Femur (tissue), 1 donor: ENCODE measurements at places on chromosomes 1 and 21.

DNA sequence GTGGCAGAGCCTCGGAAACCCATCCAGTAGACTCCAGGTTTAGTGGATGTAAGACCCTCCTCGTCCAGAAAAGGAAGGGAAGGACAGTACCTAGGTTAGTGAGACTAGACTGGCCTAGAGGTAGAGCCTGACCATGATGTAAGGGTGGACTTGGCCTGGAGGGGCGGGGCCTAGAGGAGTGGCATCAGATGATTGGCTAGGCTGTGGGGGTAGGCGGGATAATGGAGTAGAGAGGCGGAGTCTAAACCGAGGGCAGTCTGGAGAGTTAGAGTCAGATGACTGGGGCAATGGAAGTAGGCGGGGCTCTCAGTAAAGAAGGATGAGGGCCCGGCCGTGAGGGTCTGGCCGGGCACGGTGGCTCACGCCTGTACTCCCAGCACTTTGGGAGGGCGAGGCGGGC, 70.1 kb downstream of the EPHB2 start:
- DNase-seq: no peak

DNA sequence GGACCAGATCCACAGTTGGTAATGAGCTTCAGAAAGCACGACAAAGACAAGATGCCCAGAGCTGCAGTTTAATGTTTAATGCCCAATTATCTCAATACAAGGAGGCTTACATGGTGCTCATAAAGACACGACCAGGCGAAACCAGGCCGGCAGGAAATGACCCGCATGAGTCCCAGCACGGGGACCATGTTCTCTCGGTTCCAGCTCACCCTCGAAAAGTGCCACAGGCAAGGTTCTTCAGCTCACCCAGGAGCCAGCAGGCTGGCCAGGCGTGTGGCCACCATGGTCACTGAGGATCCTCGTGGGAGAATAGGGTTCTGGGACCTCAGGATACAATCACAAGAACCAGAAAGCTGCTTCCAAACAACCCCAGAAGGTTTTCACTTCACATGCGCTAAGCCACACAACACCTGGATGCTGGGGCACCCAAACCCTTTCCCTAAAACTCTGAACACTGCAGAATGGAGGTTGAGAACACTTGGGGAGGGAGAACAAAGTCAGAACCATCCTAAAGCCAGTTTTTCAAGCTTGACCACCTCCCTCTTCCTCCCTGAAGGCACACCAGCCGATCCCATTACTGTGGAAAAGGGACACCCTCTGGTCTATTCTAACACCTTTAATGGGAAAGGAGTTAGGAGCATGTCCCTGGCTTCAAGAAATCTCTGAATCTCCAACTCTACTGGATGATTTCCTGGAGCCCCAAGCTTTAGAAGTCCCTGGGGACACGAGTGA, 22.6 kb upstream of the ASAP3 start:
- no peak for DNase-seq

GRCh38 chr1:31182352-31182751, 57.3 kb downstream of the NKAIN1 start:
- peak; percentile 92 for DNase-seq

DNA sequence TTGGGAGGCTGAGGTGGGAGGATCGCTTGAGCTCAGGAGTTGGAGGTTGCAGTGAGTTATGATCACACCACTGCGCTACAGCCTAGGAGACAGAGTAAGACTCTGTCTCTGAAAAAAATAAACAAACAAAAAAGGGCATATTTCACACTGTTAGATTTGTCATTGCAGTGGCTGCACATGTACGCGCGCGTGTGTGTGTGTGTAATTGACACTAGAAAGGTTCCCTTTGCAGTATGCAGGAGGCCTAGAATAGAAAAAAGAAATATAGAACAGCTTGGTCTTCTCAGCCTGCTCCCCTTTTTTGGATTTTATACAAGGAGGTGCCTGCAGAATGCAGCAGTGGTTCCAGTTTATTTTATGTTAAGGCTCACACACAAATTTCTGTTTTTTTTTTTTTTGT, 8.6 kb downstream of the MACO1 start:
- no peak for DNase-seq

DNA sequence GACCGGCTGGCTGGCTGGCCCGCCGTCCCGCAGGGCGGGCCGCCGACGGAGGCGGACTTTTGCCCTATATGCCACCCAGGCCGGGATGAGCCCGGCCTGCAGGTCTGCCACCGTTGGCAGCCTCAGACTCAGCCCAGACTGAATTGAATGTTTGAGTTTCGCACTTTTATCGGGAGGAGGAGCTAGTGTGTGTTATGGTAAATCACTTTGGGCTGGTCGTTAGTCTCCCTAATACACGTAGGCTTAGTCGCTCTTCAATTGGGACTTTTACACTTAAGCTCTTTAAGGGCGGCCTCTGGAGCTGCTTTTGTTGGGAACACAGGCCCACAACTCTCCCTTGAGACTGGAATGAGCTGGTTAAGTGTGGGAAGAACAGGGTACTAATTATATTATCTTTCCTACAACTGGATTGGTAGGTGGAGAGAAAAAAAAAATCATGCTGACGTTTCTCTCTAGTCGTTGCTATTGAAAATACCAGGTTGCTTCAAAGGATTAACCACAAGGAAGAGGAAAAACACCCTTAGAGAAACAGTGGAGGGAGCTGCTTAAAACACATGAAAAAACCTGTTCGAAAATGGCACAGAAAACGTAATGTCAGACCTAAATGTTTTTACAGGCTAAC, 1.4 kb upstream of the IRF2BP2 start:
- DNase-seq: no peak

DNA sequence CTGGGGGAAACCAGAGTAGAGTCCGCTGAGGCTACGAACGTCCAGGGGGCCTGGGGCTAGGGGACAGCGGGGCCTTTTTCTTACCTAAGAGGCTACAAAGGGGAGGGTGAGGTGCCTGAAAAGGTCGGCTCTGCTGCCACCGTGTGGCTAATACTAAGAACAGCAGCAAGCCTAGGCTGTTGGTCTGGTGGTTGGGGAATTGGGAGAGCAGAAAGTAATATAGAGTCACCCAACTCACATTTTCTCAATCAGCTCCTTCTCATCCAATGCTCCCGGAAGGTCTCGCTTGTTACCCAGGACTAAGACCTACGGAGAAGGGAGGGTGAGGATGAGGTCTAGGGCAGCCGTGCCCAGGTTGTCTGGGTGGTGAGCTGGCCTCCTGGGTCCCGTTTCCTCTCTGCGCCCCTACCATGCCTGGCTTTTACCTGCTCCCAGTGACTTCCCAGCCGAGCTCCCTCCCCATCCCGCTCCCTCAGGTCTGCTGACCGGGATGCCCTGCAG, 9.3 kb downstream of the ARL8A start:
- DNase-seq: no peak

DNA sequence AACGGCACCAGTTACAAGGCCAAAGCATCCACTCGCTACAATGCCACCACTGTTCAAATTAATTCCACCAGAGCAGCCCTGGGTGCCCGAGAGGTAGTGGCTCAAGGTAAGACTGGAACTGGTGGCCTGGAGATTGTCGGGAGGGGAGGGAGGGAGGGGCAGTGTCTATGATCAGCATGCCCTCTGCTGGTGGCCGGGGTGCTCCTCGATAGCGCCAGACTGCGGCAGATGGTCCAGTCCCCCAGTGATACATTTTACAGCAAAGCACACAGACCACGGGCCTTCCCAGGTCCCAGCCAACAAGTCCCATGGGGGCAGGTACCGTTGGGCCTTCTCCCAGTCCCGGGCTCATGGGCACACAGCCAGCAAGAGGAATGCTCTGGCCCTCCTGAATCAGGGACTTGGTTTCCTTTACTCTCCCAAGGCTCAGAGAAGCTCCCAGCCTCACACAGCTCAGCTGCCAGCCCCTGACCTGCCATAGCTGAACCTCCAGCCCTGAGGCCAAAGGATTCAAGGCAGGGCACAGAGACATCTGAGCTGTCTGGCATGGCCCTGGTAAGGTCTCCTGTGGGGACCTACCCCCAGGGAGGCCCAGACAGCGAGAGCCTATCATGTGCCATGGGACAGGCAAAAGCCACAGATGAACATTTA, 15.3 kb downstream of the ACOT7 start:
- no peak for DNase-seq

DNA sequence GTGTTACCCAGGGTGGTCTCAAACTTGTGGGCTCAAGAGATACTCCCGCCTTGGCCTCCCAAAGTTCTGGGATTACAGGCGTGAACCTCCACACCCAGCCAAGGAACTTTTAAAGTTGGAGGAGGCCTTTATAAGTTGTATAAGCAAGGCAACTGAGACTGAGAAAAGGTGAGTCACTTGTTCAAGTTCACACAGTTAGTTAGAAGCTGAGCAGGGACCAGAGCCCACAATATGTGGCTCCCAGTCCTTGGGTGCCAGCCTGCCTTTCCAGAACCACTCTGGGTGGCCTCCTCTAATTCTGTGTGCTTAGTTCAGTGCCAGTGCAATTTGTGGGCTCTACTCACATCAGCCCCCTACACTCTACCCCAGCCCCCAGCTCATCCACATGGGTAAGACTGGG, 3.7 kb downstream of the RAB25 start:
- no peak for DNase-seq

DNA sequence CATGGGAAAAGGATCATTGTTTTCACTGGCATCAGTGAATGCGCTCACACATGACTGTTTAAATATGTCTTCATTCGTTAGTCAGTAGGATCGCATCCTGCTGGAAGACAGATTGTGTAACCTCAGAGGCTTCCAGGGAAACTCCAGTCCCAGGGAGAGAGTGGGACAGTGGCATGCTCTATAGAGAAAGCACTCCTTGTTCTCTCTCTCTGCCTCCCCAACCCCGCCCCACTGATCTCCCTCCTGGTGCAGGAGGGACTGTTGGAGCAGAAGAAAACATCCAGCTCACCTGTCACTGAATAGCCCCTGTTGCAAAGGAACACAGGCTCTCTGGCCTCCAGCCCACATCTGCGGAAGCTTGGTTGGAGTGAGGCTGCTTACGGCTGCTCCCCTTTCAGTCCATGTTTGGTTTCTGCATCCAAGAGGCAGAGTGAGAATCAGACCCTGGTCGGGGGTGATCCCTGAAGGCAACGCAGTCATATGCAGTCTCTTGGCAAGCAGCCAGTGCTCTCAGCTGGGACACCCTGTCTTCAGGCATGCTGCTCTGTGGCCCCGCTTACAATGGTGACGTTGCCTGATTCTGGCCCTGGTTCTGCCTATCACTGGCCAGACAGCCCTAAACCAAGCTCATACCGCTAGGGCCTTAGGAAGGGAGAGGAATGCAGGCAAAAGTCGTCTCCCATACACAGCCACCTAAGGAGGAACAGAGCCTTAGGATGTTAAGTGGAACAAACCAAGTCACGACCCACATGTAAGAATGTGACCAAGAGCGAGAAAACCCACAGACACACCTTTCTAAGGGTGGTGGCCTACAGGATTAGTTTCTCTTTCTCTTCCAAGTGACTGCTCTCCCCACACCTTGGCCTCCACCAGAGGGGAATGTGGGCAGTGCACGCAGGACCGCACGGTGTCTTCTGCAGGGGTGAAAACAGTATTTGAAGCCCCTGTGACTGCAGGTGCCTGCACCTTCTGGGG, 39.7 kb downstream of the BACE2 start:
- DNase-seq: peak; percentile 60

DNA sequence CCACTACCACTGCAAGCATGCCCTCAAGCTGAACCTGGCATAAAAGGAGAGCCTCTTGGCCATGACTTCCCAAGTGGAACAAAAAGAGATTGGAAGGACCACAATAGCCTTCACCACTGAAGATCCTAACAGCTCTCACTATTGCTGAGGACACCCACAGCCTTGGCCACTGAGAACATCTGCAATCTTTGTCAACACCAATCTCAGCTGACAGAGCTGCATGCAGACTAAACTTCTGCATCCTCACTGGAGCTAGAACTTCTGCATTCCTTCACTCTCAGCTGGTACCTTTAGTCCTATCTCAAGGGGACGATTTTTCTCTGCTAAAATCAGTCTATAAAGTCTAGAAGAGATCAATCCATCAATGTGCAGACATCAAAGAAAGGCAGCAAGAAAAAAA, 8.3 kb upstream of the FCRL2 start:
- DNase-seq: no peak

DNA sequence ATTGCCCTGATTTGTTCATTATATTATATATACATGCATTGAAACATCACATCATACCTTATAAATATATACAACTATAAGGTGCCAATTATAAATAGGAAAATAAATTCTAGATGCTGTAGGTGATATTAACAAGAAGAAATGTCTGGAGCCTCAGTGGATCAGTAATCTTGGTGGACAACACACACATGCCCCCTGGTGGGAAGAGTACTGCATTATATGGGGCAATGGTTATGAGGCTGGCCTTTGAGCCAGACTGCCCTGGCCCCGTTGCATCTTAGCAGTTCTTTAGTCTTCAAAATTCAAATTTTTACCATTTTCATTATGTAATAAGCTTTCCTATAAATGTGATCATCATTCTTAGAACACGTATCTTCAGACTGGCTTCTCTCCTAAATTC, 335.0 kb upstream of the GREM2 start:
- DNase-seq: peak; percentile 24

- DNase-seq: no peak
These were observed 174.2 kb upstream of the NFIA start for GRCh38 chr1:60908159-60908558.

GRCh38 chr1:24888061-24888970, 41.8 kb downstream of the RUNX3 start:
- no peak for DNase-seq

- no peak for DNase-seq
These were observed 78.9 kb upstream of the DMRTA2 start for GRCh38 chr1:50502147-50502546.

- no peak for DNase-seq
These were observed 5.0 kb downstream of the SPATA46 start for GRCh38 chr1:162371611-162372010.

DNA sequence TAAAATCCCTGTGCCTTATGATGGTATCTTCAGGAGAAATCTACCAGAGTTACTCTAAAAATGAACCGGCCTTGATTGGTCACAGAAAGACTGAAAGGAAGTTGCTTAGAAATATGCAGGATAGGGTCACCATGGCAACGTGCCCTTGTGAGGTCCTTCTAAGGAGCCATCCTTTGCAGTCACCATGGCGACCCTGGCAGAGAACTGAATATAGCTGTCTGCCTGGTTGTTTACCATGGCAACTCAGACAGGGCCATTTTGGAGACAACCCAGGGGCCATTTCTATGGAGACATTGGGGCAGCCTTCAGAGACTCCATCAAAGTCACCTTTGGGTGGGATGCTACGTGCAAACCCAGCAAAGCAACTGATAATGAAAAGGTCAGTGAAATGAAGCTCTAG, 43.0 kb downstream of the SNX7 start:
- no peak for DNase-seq

GRCh38 chr1:116360429-116361173, 12.4 kb upstream of the ATP1A1 start:
- no peak for DNase-seq

DNA sequence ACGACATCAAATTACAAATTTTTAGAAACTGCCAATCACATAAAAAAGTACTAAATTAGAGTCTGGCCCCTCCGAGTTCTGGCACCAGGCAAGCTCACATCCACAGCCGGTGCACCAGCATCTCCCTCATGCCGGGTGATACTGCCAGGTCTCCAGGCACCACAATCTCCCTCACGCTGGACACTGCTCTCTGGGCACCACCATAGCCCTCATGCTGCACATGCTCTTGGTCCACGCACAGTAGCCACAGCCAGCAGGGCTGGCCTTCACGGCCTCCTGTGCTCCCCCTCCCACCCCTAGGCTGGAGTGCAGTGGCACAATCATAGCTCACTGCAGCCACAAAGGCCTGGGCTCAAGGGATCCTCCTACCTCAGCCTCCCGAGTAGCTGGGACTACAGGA, 65.5 kb downstream of the AKT3 start:
- DNase-seq: no peak

GRCh38 chr1:20604678-20605077, 15.8 kb downstream of the CDA start:
- DNase-seq: no peak

GRCh38 chr21:36946949-36947356, 19.5 kb downstream of the HLCS start:
- DNase-seq: no peak
